Left renal cortex interstitium (tissue), 4 donors: ENCODE measurements at places on chromosomes 16 and 17.

- no peak for DNase-seq
Measured at GRCh38 chr16:760065-760464, 469 bp upstream of the MSLN start.

- DNase-seq: no peak
Measured at GRCh38 chr17:45269912-45270311, 8.0 kb upstream of the SPATA32 start.

DNA sequence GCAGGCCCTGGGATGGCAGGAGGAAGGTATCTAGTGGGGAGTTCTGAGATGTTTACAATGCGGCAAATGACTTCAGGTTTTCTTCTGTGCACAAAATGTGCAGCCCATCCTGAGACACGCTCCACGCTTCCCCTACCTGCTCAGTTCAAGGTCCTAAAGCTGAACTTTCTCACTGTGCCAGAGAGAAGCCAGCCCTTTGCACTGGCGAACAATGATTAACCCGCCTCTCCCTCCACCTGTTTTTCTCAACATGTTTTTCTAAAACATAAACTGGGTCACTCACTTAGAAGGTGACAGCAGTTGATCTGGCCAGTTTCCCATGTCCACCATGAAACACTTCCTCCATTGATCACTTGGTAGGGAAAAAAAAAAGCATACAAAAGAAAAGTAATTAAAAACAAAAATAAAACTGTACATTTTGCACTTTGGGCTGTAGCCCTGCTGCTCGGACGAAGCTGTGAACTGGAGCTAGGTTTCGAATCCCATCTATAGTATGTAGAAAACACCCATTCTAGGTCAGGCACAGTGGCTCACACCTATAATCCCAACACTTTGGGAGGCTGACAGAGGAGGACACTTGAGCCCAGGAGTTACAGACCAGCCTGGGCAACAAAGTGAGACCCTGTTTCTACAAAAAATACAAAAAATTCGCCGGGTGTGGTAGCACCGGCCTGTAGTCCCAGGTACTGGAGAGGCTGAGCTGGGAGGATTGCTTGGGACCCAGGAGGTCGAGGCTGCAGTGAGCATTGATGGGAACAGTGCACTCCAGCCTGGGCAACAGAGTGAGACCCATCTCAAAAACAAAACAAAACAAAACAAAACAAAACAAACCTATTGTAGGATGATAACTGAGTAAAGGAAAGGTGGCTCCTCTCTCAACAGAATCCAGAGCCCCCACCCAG, 6.1 kb upstream of the G6PC1 start:
- DNase-seq: no peak

DNA sequence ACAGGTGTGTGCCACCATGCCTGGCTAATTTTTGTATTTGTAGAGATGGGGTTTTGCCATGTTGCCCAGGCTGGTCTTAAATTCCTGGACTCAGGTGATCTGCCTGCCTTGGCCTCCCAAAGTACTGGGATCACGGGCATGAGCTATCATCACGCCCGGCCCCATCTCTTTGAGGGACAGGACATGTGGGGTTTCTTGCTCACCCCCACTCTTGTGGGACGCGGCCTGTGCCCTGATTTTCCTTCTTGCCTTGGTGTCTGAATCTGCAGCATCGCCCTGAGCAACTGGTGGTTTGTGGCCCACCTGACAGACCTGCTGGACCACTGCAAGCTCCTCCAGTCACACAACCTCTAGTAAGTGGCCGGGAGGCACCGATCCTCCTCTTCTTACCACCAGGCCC, 25.6 kb downstream of the NUP85 start:
- no peak for DNase-seq

GRCh38 chr16:61296814-61297213, 739.4 kb downstream of the CDH8 start:
- DNase-seq: no peak

GRCh38 chr16:58128181-58128631, 975 bp downstream of the CFAP20 start:
- DNase-seq: no peak

- no peak for DNase-seq
Measured at GRCh38 chr16:15653227-15653626, 3.2 kb downstream of the NDE1 start.

DNA sequence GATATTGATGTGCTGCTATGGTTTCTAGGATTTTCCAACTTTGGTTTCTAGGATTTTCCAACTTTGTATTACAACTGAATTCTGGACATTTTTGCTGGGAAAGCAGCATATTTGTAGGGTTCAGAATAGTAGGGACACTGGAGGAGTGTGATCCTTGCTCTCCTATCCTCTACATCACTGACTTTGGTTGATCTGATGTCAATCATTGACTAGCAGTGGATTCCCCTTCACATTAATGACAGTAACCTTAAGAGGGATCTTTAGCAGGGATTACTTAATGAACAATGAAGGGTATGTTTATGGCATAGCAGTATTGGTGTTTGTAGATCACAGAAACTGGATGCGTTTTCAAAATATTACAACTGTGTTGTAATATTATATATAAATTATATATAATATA, 67.4 kb downstream of the MAP2K4 start:
- DNase-seq: no peak

- DNase-seq: no peak
Measured at GRCh38 chr17:8946476-8946875, 19.0 kb downstream of the PIK3R5 start.

DNA sequence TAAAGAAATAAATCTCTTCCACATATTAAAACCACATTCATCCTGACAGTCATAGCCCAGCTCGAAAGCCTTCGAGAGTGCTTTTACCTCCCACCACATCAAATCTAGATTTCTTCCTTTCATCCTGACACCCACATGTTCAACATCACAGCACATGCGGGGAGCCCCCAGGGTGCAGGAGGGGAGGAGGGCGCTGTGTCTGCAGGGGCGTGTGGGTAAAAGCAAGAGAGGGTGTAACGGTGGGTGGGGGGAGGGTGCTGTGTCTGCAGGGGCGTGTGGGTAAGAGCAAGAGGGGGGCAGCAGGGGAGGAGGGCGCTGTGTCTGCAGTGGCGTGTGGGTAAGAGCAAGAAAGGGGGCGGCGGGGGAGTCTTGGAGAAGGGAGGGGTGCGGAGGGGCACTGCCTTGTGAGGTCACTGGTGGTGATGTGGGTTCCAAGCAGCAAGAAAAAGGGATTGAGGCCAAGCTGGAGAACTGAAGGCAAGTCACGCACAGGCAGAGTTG, 34.7 kb downstream of the ADCY9 start:
- DNase-seq: no peak

DNA sequence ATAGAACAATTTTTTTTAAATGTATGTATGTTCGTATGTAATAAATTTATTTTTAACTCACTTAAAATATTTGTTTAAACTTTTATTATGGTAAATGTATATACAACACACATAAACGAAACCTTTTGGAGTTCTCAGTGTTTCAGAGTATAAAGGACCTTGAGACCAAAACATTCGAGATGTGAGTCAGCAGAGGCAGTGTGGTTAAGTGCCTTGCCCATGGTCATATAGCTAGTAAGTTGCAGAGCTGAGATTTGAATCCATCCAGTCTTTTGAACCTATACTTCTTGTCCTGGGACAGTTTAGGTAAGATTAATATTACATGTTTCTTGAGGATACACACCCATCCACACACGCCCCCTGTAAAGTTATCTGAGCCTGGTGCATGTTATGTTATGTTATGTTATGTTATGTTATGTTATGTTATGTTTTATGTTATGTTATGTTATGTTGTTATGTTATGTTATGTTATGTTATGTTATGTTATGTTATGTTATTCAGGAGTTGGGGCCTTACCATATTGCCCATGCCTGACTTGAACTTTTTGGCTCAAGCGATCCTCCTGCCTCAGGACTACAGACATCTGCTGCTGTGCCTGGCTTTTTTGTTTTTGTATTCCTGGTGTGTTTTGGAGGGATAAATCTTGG, 41.8 kb downstream of the TNRC6A start:
- no peak for DNase-seq

DNA sequence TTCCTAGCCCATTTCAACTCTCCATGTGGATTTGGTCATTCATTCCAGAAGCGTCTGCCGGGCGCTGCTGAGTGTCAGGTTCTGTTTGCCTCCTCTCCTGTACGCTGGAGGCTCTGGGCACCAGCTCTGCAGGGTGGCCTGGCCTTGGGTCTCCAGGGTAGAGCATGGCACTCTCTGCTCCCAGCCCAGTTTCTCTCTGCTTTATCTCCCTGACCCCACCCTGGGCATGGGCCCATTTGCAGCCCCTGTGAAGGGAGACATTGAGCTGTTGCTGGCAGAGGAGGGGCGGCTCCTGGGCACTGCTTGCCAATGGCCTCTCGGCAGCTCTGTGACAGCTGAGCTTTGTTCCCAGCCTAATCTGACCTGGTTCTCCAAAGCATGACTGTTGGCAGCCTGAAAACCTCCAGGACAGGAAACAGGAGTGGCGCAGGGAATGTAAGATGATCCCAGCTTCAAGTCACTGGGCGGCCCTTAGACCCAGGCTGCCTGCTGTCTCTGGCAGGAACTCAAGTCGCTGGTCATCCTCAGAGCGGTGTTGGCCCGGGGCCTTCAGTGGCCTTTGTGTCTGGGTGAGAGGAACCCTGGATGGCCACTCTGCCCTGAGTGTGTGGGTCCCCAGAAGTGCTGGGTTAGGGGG, 146.8 kb downstream of the SEC14L1 start:
- DNase-seq: no peak

DNA sequence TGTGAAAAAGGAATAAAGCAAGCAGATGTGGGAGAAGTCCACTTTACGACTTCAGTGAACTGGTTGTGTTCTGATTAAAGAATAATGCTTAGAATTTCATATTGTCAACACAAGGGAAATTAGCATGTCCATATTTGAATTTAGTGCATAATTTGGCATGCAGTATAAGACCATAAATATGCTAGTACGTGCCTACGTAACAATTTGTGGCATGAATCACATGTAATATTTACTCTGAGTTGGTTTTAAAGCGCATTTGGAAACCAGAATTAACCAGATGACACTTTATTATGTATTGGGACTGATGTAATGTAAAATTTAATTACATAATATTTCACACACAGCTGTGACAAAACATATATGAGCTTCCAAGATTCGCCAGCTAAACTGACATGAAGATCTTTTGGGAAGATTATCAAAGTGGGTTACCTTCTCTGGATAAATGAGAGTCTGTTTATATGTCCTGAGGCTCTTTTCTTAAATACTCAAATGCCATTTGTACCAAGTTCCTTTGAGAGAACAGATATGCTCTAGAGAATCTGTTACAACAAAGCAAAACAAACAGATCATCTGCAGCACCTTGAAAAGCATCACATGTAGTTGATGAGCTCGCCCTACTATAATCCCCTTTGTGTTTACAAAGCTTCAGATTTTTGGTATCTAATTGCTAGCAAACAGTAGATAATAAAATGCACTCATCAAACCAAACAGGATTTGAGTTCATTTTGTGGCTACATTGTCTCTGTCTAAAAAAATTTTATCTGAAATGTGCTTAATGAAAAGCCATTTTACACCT, 1468.6 kb downstream of the CDH11 start:
- no peak for DNase-seq

DNA sequence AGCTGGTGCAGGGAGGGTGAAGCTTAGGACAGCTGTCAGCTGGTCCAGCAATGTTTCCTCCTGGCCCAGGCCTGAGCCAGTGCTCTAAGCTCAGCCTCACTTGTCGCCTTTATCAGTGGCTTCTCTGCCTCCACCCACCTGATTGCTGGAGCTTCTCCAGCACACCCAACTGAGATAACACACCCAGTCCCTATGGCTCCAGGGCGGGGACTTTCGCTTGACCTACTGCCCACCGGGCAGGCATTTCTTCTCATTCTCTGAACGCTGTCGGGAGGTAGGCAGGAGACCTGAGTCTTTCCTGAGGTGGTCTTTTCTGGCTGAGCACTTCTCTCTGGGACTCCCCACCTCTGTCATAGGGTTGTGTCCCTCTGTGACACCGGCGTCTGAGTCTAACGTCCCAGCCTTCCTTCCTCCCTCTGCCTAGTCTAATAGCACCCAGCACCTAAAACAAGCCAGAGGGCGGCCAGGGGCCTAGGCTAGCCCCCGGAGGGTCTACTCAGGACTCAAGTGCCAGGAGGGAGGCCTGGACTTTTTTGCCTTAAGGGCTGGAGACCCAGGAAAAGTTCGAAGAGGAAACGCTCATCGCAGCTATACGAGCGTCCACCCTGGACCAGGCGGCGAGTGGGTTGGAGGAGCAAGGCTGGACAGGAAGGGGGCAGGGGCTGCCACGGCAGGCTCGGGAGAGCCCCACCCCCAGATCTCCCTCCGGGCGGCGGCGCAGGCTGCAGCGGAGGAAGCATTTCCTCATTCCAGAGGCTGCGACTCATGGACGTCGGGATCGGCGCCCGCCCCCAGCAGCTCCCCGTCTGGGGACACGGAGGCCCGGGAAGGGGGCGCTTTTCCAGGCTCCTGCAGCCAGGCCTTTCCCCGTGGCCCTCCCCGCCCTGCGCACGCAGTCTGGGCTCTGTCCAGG, 756 bp downstream of the TAX1BP3 start:
- DNase-seq: no peak

DNA sequence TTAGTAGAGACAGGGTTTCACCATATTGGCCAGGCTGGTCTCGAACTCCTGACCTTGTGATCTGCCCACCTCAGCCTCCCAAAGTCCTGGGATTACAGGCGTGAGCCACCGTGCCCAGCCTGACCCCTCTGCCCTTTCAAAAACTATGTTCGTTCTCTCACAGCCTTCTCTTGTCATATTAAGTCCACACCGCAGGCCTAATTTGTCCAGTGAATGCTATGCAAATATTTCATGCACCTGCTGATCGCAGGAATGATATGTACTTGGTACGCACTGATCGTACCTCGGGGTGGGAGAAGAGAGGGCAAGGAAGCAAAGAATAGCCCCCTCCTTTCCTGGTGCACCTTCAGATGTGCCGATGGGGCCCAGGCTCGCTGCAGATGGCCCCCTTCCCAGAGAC, 3.0 kb upstream of the BIRC5 start:
- no peak for DNase-seq

- DNase-seq: no peak
Measured at GRCh38 chr16:69526831-69527655, 38.7 kb upstream of the NFAT5 start.
